Heart right ventricle (tissue), 16 donors: ENCODE measurements at places on chromosomes 12 and 14.

GRCh38 chr12:123995023-123995748 lies 22.2 kb downstream of the ZNF664 start:
- DNase-seq, result no peak

- DNase-seq, result no peak
Measured at GRCh38 chr12:107478881-107479280, 206.7 kb upstream of the PWP1 start.

DNA sequence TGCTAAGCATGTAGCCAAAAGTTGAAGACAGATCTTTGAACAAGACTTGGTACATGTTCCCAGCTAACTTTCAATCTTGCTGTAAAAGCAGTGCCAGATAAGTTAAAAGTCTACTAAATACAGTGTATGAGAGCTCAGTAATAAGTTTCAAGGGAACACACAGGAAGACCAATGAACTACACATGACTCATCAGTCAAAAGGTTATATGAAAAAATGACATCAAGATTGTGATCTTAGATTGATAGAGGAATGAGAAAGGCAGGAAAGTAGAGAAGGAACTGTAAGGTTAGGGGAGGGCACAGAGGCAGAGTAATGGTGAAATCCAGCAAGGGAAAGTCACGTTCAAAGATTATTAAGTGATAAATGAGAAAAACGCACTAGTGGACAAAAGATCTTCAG lies 249.9 kb upstream of the FLRT2 start:
- DNase-seq, result no peak

GRCh38 chr14:70317969-70318634 lies 41.4 kb downstream of the COX16 start:
- DNase-seq, result no peak

DNA sequence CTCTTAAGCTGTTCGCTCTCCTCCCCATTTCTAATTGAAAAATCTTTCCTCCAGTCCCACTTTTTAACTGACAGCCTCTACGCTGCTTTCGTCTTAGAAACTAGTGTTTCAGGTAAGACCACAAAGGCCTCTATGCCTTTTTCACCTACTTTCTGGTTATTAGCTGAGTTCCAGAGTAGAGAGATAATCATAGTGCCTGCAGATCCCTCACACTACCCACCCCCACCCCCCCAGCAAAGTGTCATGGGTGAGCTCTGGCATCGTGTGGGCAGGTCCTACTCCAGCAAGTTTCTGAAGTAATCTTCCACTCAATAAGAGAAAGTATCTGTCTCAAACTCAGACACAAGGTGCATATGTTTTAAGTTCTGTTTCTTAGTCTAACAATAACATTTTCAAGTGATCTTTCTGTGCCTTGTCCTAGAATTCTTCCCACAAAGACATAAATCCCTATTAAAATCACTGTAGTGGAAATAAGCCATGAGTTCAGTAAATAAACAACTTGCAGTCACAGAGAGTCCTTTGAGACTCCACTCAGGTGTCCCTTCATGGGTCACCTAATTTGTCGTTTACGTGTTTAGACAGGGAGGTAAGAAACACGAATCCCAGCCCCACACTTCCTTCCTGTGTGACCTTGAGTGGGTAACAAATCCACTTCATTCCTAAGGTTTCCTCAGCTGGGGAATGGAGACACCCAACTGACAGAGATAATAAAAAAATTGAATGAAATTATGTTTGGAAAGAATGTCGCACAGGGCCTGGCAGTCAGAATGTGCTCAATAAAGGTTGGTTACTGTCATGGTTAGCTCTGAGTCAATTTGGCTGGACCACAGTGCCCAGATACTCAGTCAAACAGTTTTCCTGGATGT lies 228.9 kb upstream of the CAND1 start:
- DNase-seq, result no peak

GRCh38 chr14:60455875-60456274 lies 30.0 kb downstream of the C14orf39 start:
- no peak for DNase-seq

DNA sequence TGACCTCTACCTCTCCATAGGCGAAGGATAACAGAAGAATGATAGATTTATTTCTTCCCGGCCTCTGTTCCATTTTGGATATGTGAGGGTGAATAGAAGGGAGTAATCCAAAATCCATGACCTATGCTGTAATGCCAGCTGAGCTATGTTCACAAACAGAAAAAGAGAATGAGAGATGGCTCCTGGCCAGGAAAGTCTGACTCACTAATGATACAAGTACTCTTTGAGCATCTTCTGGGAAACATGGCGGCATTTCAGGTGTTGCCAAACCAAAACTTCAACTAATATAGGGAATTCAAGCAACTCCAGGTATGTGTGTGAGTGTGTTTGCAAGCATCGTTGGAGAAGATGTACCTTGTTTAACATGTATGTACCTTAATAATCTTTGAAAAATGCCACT lies 55.1 kb downstream of the MED13L start:
- no peak for DNase-seq

GRCh38 chr12:71556875-71557274 lies 106.8 kb downstream of the ZFC3H1 start:
- DNase-seq, result no peak

DNA sequence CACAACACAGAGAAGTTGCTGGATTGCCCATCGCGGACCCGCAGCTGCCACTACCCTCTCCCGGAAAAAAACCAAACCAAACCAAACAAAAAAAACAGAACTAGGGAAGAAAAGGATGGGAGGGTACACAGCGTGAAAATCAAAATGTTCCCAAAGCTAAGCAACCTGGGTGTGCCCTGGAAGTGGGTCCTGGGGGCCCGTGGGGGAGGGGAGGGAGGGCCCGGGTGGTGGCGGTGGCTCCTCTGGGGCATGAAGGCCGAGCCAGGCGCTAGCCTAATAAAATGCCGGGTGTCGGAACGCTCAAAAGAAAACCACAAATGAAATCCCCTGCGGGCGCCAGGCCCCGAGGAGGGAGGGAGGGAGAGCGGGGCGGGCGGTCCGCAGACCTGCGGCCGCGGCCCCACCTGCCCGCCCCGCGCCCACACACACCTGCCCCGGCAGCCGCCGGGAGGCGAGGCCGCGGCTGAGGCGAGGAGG lies 787 bp downstream of the HECTD4 start:
- DNase-seq, result peak; percentile 12

DNA sequence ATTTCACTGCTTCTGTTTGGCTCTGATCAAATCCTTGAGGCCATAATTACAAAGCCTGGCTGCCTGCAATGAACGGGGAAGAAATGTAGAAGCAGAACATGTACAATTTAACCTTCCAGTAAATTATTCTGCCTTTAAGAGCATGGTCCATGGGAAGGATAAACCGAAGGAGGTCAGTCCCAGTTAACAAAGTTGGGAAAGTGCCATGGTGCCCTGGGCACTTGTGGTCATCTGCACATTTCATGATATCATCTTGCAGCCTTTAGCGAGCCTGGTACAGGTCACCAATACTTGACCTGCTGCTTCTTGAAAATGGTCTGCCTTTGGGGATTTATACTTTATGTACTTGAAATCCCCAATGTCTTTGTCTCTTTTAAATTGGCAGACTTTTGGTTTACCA lies 175.9 kb upstream of the KITLG start:
- no peak for DNase-seq

- DNase-seq, result peak; percentile 12
Measured at GRCh38 chr12:21849878-21850277, 75.4 kb upstream of the KCNJ8 start.

DNA sequence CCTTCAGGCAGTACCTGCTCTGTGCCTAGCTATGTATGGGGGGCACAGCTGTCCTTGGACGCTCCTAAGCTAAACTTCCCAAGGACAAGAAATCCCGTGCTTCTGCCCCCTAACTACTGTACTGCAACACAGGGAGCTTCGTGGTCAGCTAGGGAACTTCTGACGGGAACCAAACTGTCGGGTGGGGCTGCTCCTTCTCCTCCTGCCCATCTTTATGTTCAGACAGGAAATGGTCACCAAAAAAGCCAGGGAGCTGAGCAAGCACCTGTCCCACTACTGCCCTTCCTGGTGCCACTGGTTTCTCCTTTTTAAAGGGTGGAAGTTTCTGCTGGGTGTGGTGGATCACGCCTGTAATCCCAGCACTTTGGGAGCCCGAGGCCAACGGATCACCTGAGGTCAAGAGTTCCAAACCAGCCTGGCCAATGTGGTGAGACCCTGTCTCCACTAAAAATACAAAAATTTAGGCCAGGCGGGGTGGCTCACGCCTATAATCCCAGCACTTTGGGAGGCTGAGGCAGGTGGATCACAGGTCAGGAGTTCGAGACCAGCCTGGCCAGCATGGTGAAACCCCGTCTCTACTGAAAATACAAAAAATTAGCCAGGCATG lies 26.6 kb downstream of the PXN start:
- no peak for DNase-seq

DNA sequence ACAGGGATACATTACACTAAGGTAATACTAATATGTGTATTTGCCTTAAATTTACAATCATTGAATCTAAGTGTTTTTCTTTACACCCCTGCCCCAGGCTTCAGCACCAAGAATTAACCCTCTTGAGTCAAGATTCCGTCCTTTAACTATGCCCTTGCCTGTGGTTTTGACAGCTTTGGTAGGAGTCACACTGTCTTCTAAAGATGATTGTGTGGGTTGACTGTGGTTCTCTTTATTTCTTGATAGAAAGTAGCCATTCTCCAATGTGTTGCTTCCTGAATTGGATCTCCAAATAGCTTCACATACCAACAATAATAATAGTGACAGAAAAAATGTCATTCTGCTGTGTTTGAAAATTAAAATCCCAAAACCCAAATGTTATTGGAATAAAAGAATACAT lies 3.6 kb downstream of the CLEC7A start:
- DNase-seq, result no peak
